ENCODE measurements at places on chromosomes 3 and 15.

- no peak for DNase-seq
Measured at GRCh38 chr15:29089731-29090616, 179.6 kb downstream of the NSMCE3 start.

DNA sequence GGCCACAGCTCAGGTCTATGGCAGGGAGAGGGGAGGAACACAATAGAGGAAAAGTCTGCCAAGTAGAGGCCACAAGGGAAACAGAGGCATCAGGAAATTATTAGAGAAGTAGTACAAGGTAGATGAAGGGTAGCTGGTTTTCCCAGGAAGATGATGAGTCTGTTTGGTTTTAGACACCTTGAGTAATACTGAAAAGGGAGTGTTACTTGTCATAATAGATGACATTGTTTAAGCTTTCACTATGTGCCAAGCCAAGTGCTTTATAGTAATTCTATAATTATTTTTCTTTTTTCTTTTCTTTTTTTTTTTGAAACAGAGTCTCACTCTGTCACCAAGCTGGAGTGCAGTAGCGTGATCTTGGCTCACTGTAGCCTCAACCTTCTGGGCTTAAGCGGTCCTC lies 13.7 kb downstream of the PXK start:
- no peak for DNase-seq

DNA sequence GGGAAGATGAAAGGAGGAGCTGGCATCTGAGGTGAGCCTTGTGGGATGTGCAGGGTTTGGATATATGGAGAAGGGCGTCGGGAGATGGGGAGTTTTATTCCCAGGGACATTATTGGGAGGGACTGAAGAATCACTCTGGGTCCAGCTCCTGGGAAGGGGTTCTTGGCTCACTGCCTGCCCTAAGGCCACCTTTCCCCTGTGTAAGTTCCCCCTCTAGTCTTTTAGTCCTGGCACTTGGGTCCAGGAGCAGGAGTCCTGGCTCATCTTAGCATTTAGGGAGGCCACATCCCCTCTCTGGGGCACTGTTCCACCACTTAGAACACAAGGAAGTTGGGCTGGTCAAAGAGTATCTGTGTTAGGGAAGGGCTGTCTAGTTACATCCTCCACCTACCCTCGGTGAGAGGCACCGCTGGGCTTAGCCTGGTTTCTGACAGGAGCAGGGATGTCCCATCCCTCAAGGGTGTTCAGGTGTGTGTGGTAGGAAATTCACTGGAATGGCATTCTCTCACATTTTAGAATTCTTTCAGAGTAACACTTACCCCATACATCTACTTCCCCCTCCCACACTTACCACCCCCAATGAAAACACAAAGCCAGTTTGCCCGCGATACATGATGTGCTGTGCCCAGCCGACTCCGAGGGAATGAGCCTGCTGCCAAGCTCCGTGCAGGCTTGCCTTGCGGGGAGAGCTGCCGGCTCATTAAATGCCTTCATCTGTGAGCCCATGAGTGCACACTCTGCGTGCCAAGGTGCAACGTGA lies 86.7 kb downstream of the FAM43A start:
- no peak for DNase-seq

DNA sequence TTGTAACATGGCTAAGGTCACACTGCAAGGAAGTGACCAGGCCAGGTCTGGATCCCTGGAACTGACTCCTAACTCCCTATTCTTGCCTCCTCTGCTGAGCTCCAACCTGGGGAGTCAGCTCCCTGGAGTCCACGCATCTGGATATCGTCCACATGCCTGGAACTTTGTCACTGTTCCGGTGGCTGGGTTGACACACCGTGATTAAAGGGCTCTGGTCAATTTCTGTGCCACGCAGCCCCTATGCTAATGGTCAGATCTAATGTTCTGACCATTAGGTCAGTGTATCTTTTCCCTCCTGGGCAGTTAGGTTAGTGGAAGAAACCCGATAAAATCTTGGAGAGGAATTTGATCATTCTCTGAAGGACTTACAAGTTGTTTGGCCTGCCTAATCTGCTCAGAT lies 1.6 kb upstream of the TPM1 start:
- no peak for DNase-seq

GRCh38 chr3:183816681-183817510 lies 8.5 kb downstream of the MAP6D1 start:
- DNase-seq = no peak

- no peak for DNase-seq
Measured at GRCh38 chr3:128362026-128362965, 104.4 kb downstream of the DNAJB8 start.

- DNase-seq = no peak
Measured at GRCh38 chr3:105397974-105398373, 31.3 kb downstream of the ALCAM start.

DNA sequence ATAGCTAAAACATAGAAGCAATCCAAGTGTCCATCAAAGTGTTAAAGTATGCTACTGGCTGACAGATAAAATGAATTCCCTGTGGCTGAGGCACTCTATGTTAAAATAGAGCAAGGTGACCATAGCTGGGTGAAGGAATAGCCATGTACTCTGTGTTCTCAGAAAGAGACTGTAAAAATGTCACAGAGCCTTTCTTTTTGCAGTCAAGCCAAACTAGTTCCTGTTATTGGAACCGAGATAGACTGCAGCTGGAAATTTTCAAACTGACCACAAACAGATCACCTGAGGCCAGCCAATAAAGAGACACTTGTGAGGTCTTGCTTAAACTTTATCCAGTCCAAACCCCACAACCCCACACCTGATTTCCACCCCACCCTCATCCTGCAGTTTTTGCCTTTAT lies 422.8 kb upstream of the NAALADL2 start:
- no peak for DNase-seq

DNA sequence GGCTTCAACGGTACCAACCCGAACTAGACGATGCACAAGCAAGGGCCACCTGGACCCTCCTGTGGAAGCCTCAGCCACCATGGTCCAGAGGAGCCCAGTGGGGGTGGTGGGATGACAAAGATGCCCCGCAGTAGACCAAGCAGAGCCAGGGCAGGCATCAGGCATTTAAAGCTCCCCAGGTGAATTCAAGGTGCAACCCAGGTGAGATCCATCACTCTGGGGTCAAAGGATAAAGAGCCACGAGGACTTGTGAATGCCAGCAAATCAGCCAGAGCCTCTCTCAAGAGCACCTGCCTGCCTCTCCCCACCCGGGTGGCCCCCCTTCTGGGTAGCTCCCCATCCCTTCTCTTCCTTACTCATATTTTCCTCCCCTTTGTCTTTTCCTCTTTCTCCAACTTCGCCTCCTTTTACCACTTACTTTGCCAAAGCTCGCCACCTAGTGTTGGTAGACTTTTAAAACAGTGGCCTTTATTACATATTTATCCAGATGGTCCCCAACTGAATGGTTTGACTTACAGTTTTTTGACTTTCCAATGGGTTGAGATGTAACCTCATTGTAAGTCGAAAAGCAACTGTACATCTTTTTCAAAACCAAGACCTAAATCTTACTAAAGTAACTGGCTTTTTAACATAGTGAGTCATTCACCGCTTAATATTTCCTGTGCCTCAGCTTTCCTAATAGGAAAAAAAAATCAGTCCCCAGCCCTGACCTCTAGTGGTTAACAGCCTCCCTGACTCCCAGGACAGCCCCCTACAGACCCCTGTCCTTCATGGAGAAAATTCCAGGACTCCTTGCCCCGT lies 18.8 kb downstream of the PLA2G4F start:
- DNase-seq = no peak

GRCh38 chr3:185844051-185844450 lies 19.2 kb upstream of the IGF2BP2 start:
- no peak for DNase-seq

DNA sequence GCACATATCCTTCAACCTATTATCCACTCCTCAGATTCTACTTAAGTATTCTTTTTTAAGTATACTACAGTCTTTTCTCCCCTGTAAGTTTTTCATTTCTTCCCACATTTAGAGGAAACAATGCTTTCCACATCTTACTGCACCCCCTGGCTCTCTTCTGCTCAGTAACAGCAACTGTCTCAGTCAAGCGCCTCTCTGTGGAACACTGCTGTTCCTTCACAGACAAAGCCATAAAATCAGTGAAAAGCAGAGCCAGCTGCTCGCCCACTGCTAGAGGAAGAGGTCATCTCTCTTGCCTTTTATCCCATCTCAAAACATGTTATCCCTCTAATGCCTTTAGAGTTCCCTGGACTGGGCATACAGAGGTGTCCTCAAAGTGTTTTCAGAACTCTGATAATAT lies 24.8 kb downstream of the SERP1 start:
- no peak for DNase-seq
